Daoy (cell line): ENCODE measurements at places on chromosomes 16 and 17. TPM values are rescaled to one million over a fixed set of nuclear protein-coding genes. Genes with fewer than 3 reads are reported as not detected.

- peak; percentile 51 for DNase-seq
These were observed 100.3 kb downstream of the C16orf95 start for GRCh38 chr16:87216841-87217275.

- peak; percentile 26 for DNase-seq
These were observed 9.5 kb downstream of the ALOX15 start for GRCh38 chr17:4631836-4632580.

FAM222B gene
- 2.3 and 3.1 TPM in 2 replicates for total RNA-seq

DNA sequence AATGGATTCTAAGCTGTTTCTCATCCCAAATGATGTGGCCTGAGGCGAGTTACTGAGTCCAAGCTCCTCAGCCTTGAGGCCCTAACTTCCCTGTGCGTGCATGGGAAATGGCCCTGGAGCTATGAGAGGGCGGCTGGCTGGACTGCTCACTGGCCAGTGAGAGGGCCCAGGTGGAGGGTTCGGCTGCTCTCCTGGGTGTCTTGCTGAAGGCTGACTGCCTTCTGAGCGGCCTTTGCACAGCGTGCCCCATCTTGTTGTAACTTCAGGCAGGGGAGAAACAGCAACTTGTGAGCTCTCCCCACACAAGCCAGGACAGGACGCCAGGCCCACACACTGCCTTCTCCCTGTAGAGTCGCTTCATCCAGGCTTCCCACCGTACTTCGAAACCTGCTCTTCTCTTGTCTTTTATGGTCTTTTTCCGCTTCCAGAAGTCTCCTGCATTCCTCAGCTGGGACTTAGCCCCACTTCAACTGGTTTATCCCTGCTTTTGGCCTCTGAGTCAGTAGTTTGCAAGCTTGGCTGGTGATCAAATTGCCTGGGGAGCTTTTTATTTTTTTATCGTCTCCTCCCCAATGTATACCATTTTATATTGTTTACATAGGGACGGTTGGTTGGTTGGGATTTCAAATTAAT is 13.3 kb downstream of the CDH3 start:
- DNase-seq, result peak; percentile 87

DNA sequence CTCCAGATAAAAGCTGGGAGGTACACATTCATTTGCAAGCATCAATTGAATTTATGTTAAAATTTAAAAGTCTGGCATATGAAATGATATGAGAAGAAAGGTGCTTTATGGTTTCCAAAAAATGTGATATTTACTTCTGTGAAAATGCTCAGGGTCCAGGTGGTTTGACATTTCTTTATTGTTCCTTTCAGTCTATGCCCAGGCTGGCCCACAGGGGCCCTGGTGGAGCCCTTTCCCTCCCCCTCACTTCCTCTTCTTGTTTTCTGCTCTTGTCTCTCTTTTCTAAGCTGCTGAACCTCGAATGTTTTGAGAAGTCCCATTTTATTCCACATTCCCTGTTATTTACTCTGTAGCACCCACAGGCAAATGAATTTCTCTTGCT is 127.8 kb downstream of the HS3ST3B1 start:
- DNase-seq, result no peak

GRCh38 chr17:79261355-79262072 is 186.9 kb downstream of the ENGASE start:
- no peak for DNase-seq

DNA sequence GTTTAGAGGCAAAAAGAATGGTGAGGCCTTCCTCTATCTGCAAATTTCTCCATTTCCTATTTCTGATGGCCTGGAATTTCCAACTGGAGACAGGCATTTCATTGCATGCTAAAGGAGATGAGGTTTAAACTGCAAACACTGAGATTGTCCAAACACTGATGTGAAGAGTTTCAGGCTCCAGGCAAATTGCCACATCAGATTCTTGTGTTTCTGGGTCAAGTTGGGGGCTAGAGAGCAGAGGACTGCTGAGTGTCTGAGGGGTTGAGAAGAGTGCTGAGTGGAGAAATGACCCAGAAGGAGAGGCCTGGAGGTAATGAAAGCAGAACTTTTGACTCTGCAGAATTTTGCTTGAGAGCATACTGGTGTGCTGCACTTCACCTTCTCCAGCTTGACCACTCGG is 216.7 kb upstream of the MPHOSPH6 start:
- no peak for DNase-seq

DNA sequence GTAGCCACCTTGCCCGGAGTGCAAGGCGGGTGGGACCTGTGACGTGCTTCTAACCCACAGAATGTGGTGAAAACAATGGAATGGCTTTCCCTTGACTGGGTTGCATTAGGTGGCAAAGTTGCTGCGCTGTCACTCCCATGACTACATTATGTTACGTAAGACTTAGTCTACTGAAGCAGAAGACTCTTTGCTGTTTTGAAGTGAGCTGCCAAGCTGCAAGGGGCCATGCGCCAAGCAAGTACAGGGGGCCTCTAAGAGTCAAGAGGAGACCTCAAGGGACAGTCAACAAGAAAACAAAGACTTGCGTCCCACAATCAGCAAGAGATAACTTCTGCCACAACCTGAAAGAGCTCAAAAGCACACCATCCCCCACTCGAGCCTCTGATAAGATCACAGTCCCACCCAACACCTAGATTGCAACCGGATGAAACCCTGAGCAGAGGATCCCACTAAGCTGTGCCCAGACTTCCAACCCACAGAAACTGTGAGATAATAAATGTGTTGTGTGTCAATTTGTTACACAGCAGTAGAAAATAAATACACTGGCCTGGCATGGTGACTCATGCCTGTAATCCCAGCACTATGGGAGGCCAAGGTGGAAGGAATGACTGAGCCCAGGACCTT is 16.5 kb downstream of the ANKRD11 start:
- DNase-seq, result no peak

GRCh38 chr16:83533193-83533592 is 274.6 kb upstream of the HSBP1 start:
- peak; percentile 84 for DNase-seq

- DNase-seq, result peak; percentile 86
These were observed 29.2 kb upstream of the LRRC75A start for GRCh38 chr17:16521070-16521727.
